ENCODE measurements at places on chromosomes 11 and 22.

DNA sequence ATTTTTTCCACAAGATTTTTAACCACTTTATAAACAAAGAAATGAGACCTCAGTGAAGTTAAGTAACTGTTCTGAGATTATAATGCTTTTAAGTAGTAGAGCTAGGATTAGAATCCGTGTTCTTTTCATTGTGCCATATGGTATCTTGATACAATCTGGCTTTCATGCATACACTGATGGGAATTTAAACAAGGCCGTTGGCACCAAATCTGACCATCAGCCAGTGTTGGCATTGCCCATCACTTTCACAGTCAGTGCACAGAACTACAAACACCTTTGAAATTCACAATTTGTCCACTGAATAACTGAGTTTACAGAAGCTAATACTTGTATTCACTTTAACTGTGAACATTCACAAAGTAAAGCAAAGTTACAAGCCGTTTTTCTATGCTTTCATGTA is 1228.0 kb downstream of the TBC1D22A start:
- DNase-seq = no peak

DNA sequence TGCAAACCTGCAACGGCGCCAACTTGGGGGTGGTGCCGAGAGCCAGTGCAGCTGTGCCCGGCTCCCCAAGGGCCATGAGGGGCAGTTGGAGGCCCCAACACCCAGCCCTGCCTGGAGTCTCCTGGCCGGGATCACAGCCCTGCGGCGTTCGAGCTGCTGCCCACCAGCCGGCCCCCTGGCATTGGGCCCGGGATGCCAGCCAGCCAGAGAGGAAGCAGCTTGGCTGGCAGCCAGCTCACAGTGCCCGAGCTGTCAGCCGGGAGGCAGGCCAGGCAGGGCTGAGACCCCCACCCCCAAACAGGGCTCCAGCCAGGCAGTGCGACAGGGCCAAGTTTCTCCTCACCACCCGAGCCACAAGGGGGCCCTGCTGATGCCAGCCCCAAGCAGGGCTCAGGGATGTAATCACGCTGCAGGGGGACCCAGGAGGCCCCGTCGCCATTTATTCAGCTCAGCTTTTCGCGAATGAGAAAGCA is 26.0 kb upstream of the TCF20 start:
- no peak for DNase-seq

DNA sequence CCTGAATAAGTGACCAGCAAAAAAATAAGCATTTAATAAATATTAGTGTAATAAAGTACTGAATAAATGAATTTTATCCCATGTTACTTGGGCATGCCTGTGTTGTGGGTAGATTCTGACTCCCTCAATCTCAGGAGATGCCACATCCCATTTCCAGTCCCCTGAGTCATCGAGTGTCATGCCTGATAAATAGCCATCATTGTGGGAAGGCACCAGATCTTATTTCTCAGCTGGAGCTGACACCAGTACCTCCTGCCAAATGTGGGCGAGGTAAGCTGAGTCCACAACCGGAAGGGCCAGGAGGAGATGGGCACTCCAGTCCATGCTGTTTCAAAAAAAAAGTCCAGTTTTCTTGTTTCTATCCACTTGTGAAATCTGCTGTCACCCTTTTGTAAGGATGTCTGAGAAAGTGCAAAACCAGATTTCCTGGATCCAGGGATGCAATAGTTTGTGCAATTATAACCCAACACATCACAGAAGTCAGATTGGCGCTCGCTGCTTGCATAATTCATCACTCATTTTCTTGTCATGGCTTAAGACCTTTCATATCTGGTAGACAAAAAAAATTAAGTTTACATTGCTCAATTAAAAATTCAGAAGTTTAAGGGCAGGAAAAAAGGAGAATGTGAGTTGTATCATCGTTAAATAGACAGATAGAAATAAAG is 311.6 kb downstream of the MIAT start:
- DNase-seq = no peak

DNA sequence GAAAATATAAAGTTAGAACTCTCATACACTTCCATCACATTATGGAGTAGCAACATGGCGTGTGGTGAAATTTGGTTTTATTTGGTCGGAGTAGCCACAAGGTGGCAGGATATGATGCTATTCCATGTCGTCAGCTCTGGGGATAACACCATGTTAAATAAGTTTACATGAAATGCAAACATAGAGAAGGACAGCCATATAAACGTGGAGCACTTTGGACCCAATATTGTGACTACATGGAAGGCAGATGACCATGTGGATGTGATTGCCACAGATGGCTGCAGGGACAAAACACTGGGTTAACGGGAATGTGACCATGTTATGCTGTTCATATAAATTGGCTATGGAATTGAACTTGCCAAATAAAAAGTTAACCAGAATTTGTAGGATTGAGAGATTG is 21.0 kb downstream of the OR5M11 start:
- DNase-seq = no peak

DNA sequence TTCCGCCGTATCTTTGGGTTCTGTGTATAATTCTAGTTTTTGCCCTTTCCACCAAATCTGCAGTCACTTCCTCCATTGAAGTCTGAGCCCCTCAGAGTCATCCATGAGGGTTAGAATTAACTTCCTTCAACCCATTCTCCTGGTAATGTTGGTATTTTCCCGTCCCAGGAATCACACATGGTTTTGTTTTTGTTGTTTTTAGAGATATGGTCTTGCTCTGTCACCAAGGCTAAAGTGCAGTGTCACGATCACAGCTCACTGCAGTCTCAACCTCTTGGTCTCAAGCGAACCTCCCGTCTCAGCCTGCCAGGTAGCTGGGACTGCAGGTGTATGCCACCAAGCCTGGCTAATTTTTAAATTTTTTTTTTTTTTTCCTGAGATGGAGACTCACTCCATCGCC is 18.7 kb downstream of the ZBED4 start:
- DNase-seq = no peak

GRCh38 chr11:65537620-65538231 is 12.8 kb downstream of the SCYL1 start:
- DNase-seq = no peak

DNA sequence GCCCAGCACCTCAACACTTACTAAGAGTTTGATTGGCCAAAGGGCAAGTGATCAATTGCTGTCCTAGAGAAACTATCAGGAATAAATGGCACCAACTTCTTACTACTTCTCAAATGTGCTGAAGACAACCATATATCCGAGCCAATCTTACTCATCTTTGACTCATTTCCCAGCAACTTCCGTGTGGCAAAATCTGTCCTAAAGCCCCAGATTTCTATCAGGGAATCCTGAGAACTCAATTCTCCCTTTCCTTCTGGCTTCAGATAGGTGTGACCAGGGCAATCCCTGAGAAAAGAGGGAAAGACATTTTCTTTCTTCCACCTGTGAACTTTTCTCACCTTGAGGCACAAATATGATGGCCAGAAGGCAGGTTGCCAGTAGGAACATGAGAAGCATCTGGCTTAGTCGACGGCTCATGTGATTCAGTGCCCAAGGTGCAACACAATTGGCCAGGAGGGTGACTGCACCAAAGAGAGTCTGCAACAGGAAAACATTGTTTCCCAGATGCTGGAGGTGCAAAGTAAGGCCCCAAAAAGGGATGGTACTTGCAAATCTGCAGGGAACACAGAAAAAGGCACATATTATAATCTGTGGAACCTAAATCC is 21.8 kb upstream of the SLC22A24 start:
- DNase-seq = no peak

- DNase-seq = no peak
Measured at GRCh38 chr11:121844016-121844415, 272.0 kb downstream of the BLID start.

DNA sequence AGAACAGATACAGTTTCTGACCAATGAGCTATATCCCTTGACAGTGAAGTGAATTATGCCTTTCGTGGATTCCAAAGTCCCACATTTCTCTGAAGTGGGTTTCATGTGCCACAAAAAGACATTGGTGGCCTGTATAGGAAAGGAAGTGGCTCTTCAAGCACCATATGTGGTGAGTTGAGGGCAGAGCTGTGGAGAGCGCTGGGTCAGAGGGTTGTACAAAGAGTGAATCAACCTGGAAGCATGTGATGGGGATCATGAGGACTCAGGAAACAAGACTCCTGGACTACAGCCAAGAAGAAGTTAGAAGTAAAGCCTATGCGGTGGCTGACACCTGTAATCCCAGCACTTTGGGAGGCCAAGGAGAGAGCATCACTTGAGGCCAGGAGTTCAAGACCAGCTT is 579 bp upstream of the SLC5A4 start:
- DNase-seq = no peak

- no peak for DNase-seq
Measured at GRCh38 chr11:11044137-11044855, 186.4 kb upstream of the ZBED5 start.

DNA sequence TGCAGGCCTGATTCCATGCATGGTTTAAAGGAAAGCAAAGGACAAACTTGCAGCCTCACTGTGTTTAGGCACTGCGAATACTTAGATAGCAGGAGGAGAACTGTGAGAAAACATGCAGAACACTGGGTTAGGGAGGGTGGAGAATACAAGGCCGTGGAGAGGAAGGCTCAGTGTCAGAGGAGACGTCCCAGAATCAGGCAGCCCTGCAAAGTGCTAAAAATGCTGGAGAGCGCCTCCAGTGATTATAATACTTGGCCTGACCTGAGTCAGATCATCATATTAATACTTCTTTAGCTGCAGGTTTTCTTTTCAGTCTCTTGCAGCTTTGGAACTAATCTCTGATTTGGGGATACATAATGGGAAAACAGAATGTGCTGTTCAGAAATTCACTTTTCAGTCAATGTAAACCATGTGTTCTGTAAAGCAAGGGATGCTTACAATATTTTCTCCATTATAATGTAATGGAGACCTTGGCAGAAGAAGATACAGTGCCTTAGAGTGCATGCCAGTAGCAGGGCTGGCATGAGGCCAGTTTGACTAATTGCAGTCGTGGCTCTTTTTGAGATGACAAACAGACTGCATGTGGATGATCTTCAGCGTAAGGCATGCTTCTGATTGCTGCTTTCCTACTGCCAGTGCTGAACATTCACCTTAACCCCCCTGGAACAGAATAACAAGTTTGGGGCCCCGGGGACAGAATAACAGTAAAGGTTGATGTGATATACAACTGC is 16.8 kb downstream of the EXT2 start:
- no peak for DNase-seq

Data from aorta (tissue), 5 donors.